ENCODE measurements at places on chromosomes 5 and 9.

DNA sequence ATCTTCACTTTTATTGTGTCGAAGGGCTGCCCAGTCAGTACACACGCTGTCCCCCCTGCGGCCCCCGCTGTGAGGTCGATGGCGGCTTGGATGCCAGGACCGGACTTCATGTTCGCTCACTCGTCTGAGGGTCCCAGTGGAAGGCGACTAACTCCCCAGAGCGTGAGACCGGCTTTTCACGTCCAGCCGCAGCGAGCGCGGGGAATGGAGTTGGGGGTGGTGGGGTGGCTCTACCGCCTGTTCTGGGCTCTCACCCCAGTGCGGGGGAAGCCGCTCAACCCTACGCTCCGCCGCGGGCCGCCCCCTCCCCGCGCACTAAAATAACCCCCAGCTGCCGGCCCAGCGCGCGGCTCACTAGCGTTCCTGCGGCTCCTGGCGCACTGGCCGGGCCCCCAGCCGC, at the start of gene SLC25A2:
Gene SLC25A2, minus strand, starts transcription at position 294 of the 400 bp plus-strand sequence. Its CDS starts 184 bp downstream, at position 110.
- no peak for DNase-seq

DNA sequence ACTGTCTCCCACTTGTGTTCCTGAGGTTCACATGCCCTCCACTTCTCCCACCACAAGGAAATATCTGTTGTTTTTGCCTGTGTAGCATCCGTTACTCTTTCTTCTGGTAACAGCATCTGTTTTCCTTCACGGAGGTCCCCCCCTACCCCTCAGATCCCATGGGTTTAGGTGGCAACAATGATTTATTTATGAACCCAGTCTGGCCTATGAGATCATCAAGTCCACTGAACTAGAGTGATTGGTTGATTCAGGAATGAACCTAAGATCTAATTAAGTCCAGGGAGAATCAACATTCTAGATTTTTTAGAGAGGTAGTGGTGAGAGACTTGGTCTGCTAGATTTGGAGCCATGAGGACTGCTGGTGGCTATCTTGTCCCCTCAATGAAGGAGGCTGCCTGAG, 166.8 kb downstream of the NR3C1 start:
- no peak for DNase-seq

DNA sequence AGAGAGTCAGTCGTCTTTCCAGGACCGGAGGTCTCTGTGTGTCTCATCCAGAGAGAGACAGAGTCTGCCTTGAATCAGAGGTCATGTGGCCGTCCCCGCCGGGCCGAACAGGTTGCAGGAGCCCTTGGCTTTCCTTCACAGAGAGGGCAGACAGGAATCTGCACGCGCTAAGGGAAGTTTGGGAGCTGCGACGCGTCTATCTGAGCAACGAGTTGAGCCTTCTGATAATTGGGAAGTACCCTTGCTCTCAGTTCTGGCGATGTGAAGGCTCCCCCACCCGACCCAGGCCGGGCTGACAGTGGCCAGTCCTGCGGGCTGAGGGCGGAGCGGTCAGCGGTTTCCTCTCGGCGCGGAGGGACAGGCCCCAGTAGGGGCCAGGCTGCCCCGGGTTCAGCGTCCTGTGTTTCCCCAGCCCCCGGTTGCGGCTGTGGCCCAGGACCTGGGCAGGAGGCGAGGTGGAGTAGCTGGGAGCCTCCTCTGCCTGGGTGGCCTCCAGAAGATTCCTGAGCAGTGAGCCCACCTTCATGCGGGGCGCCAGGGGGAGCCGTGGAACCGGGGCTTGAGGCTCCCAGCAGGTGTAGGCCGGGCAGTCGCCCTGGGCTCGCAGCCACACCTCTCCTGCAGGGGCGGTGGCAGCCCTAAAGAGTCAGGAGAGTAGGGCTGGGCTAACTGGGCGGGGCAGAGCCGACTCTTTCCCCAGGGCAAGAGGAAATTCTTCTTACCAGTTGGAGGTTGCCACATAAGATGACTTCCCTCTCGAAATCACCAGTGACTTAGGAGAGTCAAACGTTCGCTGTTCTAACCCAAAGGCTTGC, 13.9 kb downstream of the NR2F1 start:
- no peak for DNase-seq

- no peak for DNase-seq
These were observed 85.2 kb upstream of the CDH12 start for GRCh38 chr5:22938362-22938761.

DNA sequence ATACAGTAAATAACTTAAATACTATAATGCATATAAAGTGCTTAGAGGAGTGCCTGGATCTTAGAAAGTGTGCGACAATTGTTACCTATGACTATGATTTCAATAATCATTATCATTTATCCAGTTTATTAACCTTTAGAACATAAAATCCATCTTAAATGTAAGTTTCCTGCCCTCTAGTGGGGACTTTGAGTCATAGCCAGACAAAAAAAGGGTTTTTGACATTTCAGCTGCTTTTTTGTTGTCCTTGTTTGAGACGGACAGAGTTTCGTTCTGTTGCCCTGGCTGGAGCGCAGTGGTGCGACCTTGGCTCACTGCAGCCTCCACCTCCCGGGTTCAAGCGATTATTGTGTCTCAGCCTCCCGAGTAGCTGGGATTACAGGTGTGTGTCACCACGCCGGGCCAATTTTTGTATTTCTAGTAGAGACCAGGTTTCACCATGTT, 9.7 kb upstream of the C9orf152 start:
- no peak for DNase-seq

- no peak for DNase-seq
These were observed 17.5 kb downstream of the ABO start for GRCh38 chr9:133257465-133257956.

GRCh38 chr5:83184534-83184933, 107.2 kb downstream of the XRCC4 start:
- no peak for DNase-seq

GRCh38 chr5:109900911-109901627, 211.3 kb downstream of the MAN2A1 start:
- no peak for DNase-seq

- no peak for DNase-seq
These were observed 77.7 kb upstream of the NFIB start for GRCh38 chr9:14391620-14392019.

- no peak for DNase-seq
These were observed 3.9 kb downstream of the LCN8 start for GRCh38 chr9:136754059-136754572.

DNA sequence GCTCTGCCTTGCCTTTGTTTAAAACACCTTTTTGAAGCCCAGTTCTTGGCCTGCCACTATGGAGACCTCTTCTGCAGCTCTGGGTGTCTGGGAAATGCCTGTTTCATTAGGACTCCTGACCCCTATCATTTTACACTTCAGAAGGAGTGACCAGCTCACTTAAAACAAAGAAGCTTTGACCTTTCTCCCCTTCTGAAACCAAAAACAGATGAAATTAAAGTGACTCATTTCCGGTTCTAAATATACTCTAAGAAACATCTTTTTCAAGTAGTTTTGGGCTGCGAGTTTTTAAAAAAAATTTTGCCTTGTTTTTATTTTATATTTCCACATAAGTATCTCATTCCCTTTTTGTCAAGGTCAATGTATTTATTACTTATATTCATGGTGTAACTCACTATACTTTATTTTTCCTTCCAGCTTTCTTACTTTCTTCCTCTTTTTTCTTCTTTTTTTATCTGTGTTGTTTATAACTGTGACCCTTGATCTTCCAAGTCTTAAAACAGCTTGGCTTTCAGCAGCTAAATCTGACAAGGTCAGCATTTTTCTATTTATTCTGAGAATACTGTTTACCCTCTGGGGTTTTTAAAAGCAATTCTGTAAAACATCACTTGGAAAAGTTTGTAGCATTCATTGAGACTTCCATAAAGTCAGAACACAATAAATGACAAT, 672.9 kb downstream of the NR2F1-AS1 start:
- DNase-seq, result no peak

- DNase-seq, result no peak
These were observed 15.6 kb downstream of the FAM219A start for GRCh38 chr9:34442770-34443169.

GRCh38 chr5:127343866-127344265, 53.3 kb downstream of the MEGF10 start:
- no peak for DNase-seq

- DNase-seq, result no peak
These were observed 35.6 kb downstream of the BRINP1 start for GRCh38 chr9:119333507-119334229.

- no peak for DNase-seq
These were observed 47.3 kb upstream of the PRRC2B start for GRCh38 chr9:131346559-131346958.

DNA sequence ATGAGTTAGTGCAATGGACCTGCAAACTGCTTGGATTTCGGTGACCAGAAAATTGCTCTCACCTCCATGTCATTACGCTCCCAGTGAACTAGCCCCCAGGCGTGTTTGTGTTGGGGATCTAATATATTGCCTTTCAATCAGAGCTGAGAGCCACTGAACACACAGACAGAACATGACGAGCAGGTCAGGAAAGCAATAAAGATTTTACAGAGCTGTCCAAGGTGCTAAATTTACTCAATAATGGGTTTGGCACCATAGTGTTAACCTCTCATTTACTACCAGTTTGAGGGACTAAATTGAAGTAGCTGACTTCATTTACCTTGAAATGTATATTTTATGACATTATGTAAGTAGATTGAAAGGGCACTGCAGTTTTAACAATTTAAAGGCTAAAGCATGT, 383.0 kb downstream of the EBF1 start:
- no peak for DNase-seq

DNA sequence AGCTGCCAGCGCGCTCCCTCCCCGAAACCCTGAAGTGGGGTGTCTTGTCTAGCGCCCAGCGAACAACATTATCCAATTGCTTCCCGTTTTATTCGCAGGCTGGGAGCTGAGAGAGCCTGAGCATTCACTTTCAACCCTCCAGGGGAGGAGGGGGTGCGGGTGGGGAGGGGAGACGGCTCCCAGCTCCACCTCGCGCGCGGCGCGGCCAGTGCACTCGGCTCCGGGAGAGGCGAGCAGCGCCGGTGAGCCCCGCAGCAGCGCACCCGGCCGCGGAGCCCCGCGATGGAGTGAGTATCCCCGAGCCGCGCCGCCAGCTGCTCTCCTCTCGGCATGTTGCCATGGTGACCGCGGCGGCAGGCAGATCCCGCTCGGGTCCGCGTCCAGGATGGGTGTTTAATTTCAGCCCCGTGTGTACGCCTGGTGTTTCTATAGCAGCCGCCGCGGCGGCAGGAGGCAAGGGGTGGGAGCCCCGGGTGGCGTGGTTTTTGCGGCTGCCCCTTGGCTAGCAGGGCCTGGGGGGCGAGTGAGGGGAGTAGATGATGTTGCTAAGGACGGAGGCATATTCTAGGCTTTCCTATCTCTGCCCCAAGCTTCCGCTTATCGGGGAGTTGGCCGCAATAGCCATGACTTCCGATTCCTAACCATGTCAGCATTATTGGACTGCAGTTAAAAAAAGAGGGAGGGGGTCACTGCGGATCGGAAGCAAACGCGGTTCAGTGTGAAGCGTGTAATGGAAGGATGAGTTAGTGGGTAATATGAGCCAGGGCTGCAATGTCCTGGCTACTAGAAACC, 139.2 kb upstream of the PALM2AKAP2 start:
- peak; percentile 61 for DNase-seq

DNA sequence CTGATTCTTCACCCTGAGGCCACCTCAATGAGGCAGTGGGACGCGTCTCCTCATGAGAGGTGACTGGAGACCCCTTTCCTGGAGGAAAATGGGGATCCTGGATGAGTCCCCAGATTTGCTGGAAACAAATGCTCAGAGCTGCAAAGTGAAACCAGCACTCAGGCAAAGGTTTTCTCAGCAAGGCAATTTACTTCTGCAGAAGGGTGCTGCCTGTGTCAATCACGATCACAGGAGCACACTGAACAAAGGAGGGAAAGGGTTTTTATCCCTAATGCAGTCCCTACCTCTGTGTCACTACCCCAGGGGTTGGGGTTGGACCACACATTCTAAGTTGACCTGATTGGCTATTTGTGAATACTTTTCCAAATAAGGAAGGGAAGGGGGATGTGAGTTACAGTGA, 69.9 kb upstream of the CDK20 start:
- DNase-seq, result no peak

DNA sequence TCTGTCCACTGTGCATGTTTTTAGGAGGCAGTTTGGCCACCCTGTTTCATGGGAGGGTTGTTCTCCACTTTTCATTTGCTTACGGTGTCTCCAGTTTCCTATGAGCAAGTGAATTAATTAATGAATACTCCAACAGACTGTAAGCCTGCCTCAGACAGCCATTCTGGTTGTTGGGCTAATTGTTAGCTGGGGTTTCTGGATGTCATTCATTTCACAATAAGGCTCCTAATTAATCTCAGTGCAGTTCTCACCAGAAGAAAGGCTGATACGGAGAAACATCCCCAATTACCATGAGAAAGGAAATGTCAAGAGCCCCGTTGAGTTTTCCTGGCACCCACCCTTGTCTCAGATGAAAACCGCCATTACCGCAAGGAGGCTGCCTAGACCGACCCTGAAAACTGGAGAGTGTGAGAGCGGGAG, 75.8 kb downstream of the MAP1B start:
- DNase-seq, result no peak

DNA sequence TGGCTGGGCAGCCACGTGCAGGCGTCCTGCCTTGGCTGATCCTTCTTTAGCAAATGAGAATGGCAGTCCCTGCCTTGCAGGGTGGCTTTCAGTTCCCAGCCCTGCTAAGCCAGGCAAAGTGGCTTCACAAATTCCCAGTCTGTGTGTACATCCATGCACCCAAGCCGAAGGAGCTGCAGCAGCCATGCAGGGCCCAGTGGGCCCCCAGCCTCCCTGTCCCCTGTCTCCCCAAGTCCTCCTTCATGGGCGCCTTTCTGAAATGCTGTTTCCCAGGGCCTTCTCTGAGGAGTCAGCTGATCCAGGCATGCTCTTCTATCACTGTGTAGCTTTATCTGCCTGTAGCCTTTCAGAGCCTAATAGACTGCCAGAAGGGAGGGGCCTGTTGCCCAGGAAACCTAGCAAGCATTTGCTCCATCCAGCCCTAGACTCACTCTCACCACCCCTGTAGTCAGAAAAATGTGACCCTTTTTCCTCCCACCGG, 47.4 kb upstream of the SHC3 start:
- no peak for DNase-seq

GRCh38 chr9:109771796-109772531, 8.0 kb upstream of the PALM2AKAP2 start:
- peak; percentile 64 for DNase-seq

- DNase-seq, result no peak
These were observed 377.1 kb downstream of the ACTL7B start for GRCh38 chr9:108478431-108479332.

GRCh38 chr5:153981905-153982605, 56.7 kb downstream of the FAM114A2 start:
- no peak for DNase-seq

Measured in heart right ventricle (tissue), 16 donors.